Ascending aorta (tissue), 2 donors: ENCODE measurements at places on chromosomes 5 and 9. TPM values are rescaled to one million over a fixed set of nuclear protein-coding genes. Genes with fewer than 3 reads are reported as not detected.

CTXN3 gene
- not detected for total RNA-seq

GLDC gene
- total RNA-seq, result 0.64 TPM

RNF183 gene
- total RNA-seq, result not detected

MARCOL gene
- total RNA-seq, result not detected

SKP1 gene
- 144 TPM for total RNA-seq

MYOT gene
- total RNA-seq, result 12.3 TPM

GPR21 gene
- 5.7 TPM for total RNA-seq

NTNG2 gene
- total RNA-seq, result 5.9 TPM

AUH gene
- 46.2 TPM for total RNA-seq

PTCH1 gene
- total RNA-seq, result 25.2 TPM

CCDC112 gene
- 10.4 TPM for total RNA-seq

ARHGEF37 gene
- total RNA-seq, result 13.4 TPM

TMEM252 gene
- total RNA-seq, result not detected

KCNMB1 gene
- total RNA-seq, result 30.8 TPM

LCN12 gene
- total RNA-seq, result not detected

ABO gene
- 4.8 TPM for total RNA-seq

NR6A1 gene
- 0.53 TPM for total RNA-seq

CD72 gene
- total RNA-seq, result not detected

CACFD1 gene
- 24.8 TPM for total RNA-seq

TMEFF1 gene
- not detected for total RNA-seq

LECT2 gene
- not detected for total RNA-seq

NR5A1 gene
- 0.96 TPM for total RNA-seq

MARCHF11 gene
- total RNA-seq, result not detected

STING1 gene
- total RNA-seq, result 179 TPM

SLC36A3 gene
- total RNA-seq, result not detected

SPAAR gene
- 4.0 TPM for total RNA-seq

CSF2 gene
- total RNA-seq, result not detected

ITGA2 gene
- 3.2 TPM for total RNA-seq

CDKN2B-AS1 gene
- not detected for total RNA-seq

GEMIN5 gene
- 11.0 TPM for total RNA-seq

SRA1 gene
- 47.3 TPM for total RNA-seq

HARS1 gene
- total RNA-seq, result 68.6 TPM

INSYN2B gene
- total RNA-seq, result not detected

GABRA6 gene
- total RNA-seq, result not detected

FOXD4 gene
- not detected for total RNA-seq
